ENCODE measurements at places on chromosomes 5 and 9.

DNA sequence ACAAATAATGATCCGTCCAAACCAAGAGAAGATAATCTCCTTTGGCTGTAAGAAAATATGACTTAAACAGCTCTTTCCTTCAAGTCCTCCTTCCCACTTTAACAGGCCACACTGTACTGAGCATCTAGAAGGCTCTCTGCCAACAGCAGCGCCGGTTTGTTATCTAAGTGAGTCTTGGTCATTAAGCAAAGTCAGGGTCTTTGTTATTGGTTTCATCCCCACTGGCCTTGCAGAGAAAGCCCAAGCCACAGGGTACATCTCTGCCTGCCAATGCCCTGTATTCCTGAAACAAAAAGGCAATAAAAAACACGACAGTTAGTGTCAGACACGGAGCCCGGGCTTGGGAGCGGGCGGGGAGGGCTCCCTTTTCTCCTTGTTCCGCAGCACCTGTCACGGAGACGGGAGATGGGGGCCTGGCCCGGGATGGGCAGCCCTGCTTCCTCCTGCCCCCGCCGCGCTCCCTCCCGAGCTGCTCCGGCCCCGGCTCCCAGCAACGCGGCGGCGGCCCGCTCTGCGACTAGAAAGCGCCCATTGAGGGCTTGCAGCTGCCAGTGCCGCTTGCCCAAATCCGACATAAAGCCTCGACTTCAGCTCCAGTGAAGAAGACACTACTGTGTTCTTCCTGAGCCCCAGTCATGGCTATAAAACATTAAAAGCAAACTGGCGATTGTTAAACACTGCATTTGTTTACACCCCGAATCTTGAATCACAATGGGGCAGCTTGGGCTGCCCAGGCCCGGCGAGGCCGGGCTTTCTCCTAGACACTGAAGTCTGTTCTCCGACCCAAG, 28.1 kb upstream of the PIK3R1 start:
- DNase-seq: no peak

DNA sequence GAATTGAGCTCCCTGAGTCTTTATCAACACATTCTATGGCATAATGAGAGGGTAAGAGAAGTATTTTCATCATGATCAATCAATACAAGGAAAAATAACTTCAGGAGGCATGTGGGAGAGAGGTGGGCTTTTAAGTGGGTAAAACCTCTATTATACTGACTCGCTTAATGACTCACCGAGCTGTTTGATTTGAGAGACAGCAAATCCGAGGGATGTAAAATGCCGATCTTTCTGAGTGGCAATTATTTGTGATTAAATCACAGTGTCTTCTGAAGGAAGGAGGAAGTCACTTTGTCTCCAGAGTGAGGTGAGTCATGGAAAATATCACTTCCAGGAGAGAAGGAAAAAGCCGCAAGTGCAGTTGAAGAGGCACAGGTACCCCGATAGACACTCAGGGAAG, 320.4 kb downstream of the DRD1 start:
- no peak for DNase-seq

DNA sequence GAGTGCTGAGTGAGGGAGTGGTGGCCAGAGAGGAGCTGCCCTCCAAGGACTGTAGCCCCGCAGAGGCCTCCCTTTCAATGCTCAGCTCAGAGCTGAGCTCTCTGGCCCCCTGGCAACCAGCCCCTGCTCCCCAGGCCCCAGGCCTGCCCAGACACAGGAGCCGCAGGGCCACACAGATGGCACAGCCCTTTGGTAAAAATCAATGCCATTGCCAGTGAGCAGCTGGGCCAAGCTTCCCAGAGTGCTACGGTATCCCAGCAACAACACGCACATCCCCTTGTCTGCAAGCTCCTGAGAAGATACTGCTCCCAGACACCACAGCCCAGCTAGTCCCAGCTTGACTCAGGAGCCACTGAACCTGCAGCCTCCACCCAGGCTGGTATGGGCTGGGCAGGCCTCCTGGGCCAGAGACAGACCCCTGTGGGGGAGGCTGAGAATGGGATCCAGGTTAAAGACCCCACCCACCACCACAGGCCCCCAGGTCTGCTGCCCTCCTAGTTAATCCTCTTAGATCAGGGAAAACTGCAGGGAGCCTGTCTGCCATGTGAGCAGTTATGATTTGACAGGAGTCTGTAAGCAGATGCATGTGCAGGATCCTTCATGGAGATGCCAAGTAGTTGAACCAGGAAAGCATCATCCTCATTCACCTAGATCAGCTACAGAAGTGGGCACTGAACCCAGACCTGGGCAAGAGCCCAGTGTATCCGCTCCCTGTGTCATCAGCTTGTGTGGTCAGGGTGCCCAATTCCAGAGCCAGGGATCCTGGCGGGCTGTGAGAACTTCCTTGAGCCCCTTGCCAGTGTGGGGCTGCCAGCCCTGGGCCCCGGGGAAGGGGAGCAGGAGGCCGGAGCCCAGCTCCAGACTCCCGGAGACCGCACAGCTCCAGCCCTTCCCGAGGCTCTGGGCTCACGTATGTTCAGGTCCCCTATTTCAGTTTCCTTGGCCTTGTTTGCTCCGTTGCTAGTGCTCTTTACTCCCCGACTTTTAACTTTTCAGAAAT, 26.7 kb upstream of the ADAMTS2 start:
- DNase-seq: no peak

GRCh38 chr5:34838785-34839714, at the start of gene TTC23L:
TTC23L (plus strand) TSS chr5:34839164; CDS start chr5:34840672, 1,508 bp downstream.
- DNase-seq: peak; percentile 72

GRCh38 chr5:407051-407450, 35.9 kb upstream of the EXOC3 start:
- DNase-seq: no peak

GRCh38 chr9:105485131-105485530, 37.3 kb downstream of the FSD1L start:
- no peak for DNase-seq

DNA sequence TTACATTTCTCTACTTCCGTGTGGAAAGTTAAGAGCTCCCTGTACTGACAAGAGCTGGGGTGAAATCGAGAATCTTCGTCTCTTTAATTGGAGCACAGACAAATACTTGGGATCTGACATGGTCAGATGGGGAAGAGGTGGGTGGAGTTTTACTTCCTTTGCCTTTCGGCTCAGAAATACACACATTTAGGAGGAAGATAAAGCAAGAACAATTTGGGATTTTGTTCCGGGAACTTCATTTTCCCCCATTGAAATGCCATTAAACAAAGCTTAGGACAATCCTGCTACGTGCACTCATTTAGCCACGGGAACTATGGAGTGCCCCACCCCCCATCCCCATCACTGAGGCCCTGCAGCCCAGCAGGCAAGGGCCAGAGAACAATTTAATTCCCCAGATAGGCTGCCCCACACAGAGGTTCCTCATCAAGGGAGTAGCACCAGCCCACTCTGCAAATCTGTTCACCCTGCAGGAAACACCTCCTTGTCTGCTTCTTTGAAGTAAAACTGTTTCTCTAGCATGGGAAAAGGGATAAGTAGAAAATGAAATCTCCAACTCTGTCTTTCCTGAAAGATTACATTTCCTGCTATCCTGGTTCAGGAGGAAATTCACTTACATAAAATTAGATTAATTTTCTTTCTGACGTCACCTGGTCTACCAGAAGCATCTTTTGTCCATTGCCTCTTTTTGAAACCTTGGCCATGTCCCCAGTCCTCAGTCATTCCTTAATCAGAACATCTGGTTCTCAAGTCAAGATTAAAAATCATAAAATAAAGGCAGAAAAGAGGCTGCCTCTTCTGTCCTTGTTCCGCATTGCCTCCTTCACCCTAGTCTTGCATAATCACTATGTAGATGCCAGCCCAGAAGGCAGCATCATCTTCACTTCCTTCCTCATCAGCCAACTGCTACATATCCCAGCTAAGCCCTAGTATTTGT, 206.4 kb downstream of the ENC1 start:
- DNase-seq: no peak
